Effector CD4-positive, alpha-beta T cell (primary cell): ENCODE measurements at places on chromosomes 6 and 20.

- DNase-seq = no peak
Measured at GRCh38 chr6:16933532-16933931, 168.3 kb upstream of the STMND1 start.

DNA sequence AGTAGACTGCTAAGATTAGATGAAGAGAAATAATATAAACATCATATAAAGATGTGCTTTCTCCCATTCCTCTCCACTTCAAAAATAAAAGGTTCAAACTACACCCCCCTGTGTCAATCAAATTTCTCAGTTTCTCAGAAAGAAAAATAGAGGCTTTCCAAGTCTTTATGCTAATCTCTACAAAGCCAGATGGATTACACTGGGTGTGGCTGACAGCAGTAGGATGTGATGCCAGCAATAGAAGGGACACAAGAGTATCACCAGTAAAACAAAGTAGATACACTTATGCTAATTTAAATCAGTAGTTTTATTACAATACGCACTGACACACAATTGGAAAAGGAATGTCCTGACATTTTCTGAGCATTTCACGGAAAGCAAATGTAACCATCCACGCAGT lies 353.4 kb downstream of the RNGTT start:
- no peak for DNase-seq

DNA sequence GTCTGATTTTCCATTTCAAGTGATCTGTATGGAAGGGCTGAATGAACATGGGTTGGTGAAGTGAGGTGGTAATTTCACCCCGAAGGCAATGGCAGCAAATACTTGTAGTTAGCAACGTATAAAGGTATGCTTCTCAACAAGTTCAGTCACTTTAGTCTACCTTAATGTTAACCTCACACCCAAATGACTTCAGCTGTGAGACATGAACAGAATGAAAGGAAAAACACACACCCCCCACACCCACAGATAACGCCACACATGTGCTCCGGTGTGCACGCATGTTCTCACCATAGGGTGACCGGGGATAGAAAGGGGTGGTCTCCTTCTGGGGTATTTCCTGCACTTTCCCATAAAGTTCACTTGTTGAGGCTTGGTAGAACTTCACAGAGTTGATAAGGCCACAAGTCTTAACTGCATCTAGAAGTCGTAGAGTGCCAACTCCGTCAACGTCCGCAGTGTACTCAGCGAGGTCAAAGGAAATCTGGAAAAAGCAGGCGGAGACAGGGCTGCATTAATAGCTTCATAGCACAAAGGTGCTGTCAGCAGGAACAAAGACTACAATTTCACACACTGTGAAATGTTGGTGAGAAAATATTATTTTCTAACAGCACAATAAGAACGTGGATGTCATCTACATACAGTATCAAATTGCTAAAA lies 284.8 kb downstream of the GMDS start:
- no peak for DNase-seq

GRCh38 chr20:40680161-40680959 lies 8.7 kb downstream of the MAFB start:
- no peak for DNase-seq

GRCh38 chr20:371755-372542 lies 8.6 kb upstream of the TRIB3 start:
- DNase-seq = no peak

DNA sequence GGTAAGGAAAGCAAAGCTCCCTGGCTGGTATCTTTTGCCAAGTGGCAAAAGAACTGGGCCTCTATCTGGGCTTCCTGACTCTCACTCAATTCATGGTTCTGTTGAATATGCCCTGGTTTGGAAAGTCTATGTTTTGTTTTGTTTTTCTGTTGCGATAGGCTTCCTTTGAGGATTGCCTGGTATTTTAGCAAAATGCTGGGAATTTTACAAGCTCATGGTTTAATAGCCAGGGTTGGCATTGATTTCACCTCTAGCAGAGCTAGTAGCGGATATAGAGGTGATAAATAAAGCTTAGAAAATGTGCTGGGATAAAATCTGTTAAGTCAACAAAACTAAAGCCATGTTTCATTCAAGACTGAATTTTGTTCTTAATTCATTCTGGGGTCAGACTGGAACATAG lies 109.9 kb downstream of the RNF144B start:
- no peak for DNase-seq

- DNase-seq = no peak
Measured at GRCh38 chr6:7629321-7629720, 39.3 kb downstream of the SNRNP48 start.

DNA sequence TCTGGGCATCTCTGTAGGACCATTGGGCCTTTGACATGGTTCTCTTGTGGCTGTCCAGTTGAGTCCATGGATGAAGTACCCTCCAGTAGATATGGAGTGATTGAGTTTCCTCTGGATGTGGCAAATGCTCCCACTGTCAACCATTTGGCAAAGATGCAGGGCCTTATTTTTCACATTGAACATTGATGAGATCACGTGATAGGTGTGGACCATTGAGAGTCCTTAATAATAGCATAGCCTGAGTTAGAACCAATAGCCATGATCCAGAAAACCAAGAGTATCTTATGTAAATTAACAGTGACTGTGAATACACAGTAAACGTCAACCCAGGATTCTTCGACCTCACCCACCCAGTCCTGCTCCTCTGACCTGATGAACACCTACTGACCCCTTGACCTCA lies 3.0 kb upstream of the PERP start:
- no peak for DNase-seq

DNA sequence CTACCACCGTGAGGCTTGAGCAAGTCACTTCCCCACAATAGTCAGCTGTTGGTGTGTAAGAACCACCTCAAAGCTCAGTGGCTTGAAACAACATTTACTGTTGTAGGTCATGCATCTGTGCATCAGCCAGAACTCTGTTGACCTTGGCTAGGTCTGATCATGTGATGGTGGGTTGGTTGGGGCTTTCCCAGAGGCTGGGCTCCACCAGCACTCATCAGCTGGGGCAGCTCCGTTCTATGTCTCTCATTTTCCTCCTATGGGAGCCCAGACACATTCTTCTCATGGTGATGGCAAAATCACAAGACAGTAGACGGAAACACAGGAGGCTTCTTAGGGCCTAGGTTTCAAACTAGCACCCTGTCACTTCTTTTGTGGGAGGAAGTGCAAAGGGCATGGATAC lies 42.8 kb upstream of the PSMF1 start:
- DNase-seq = no peak

GRCh38 chr6:3455569-3456394 lies 1.1 kb downstream of the SLC22A23 start:
- no peak for DNase-seq

DNA sequence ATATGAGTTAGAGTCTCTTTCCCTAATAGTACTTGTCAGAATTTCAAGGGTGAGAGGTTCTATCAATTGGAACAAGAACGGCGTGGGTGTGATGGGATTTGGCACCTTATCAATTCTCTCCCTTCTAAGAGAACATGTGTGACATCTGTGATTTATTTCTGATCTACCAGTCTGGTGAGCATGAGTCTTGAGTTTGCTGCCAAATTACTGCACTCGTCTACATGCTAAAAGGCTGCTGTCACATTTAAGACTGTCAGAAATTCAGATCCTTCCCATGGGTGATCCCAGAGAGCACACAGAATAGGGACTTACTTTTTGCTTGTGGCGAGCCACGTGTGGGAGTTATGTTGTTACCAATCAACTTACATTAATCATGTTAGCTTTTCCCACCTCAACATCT lies 370.2 kb upstream of the SASH1 start:
- DNase-seq = no peak

GRCh38 chr20:36404435-36404978 lies 98.4 kb downstream of the DLGAP4 start:
- no peak for DNase-seq

- DNase-seq = no peak
Measured at GRCh38 chr20:63404129-63405085, 43.3 kb upstream of the CHRNA4 start.

DNA sequence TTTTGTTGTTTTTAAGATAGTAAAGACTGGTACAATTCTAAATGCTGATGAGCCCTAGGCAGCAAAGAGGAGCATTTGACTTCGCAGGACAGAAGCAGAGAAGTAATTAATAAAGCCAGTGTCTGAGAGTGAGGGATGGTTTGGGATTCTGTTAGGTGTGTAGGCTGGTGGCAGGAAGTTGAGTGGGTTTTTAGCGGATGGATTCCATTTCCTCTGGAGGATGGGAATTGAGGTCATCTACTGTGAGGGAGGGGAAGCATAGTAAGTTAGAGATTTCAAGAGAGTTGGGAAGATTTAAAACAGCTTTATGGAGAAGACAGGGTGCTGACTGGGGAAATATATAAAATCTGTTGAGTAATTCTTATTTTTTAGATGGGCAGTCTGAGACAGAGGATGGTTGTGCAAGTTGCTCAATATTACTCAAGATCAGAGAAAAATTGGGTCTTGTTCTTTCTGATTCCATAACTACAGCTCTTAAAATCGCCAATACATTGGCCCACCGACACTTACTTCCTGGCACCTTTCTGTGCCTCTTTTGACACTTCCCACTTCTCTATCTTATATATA lies 48.8 kb downstream of the PRL start:
- no peak for DNase-seq

DNA sequence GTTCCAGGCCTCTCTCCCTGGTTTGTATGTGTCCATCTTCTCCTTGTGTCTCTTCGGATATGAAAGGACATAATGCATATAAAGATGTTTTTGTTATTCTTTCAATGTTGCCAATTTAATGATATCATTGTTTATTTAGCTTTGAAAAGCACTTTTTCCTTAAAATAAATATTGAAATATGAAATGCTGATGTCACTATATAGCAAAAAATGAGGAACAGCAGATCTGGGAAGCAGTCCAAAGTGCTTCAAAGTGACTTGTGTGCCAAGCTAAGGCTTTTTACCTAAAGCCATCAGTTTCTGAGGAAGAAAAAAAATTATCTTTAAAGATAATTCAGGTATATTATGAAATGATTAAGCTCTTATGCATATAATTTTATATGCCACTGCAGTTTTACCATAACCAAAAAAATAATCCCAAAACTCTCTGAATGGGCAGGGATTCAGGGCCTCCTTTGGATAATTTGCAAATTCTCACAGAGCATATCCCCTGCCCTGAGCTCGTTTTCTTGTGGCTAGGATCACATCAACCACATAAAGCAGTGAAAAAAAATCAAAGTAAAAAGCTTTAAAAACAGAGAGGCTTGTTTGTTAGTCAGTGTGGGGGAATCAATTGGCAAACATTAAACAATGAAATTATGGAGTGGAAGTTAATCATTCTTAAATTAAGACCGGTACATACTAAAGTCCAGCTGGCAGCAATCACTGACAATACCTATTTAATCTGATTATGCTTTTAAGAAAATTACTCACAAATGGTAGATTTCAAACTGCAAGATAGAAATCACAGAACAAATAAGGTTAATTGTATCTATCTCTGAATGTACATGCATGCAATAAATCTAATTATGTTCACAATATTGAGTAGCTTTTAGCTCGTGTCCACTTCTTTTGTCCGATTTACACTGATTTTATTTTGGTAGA lies 1027.9 kb upstream of the ADGRB3 start:
- DNase-seq = no peak

DNA sequence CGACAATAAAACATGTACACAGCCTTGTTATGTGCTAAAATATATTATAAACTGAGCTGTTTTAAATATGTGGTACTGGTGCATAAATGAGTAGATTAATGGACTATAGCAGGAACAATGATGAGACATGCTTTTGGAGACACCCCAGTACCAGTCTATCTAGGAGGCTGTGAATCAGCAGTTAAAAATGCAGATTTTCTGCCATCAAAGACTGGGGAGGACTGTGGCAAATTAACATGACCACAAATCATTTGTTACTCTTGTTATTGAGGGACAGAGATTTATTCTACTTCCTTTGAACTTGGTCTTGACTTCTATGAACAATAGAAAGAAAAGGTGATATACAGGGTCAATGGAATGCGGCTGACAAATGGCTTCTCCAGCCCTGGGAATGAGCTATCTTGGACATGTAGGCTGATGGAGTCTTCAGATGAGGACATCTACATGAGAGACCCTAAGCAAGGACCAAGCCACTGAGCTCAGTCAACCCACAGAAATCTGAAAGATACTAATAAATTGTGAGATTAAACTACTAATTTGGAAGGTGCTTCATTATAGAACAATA lies 551.7 kb upstream of the GJE1 start:
- DNase-seq = no peak

GRCh38 chr6:87071683-87072082 lies 23.2 kb downstream of the CGA start:
- DNase-seq = no peak

- DNase-seq = no peak
Measured at GRCh38 chr6:28553384-28553985, 27.8 kb downstream of the GPX5 start.

GRCh38 chr20:15675813-15676484 lies 897.3 kb downstream of the KIF16B start:
- no peak for DNase-seq

DNA sequence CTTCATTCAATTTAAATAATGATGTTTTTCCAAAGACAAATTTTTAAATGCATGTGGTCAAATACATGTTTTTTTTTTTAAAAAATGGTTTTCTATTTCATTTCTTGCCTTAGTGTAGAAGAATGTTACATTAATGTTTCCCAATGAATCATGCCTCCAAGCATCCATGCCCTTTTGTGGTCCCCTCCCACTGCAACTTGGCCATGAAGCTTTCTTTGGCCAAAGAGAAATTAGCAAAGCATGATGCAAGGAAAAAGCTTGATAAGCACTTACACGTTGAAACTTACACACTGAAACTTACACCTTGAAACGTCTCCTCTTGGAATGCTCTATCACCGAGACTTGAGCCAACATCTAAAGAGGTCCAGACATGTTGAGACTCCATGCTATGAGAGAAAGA lies 93.0 kb upstream of the ELOVL5 start:
- no peak for DNase-seq

DNA sequence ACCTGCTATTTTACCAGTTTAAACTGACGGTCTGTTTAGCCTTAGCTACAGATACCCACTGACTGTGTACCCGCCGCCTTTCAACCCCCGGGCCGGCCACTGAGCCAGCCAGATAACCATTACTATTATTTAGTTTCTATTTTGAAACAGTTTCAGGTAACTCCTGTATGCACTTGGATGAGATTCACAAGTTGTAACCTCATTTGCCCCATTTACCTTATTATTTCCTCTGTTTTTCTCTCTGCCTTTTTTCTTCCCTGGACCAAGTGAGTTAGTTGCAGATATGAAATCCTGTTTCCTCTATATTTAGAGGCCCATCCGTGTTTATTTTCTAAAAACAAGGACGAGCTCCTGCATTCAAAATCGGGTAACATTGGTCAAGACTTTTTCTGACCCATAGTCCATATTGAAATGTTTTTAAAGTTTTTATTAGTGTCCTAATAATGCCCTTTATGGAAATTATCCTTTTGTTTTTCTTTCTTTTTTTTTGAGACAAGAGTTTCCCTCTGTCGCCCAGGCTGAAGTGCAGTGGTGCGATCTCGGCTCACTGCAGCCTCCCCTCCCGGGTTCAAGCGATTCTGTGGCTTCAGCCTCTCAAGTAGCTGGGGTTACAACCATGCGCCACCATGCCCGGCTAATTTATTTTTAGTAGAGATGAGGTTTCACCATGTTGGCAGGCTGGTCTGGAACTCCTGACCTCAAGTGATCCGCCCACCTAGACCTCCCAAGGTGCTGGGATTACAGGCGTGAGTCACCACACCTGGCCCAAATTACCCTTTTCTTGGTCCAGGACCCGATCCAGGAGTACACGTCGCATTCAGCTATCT lies 767 bp downstream of the AP5S1 start:
- no peak for DNase-seq
